ENCODE measurements at places on chromosomes 11 and 22.

- DNase-seq, result peak; percentile 25
Observed at GRCh38 chr11:88552379-88553062, 215.0 kb upstream of the CTSC start.

GRCh38 chr11:72519220-72519881, 85.0 kb upstream of the CLPB start:
- DNase-seq, result no peak

GRCh38 chr11:109795234-109795633, 298.0 kb upstream of the ZC3H12C start:
- DNase-seq, result no peak

GRCh38 chr11:78417888-78418583, 416 bp upstream of the GAB2 start:
- peak; percentile 41 for DNase-seq

- DNase-seq, result no peak
Observed at GRCh38 chr11:125063429-125064043, 431 bp downstream of the SLC37A2 start.

GRCh38 chr11:3231851-3232744, at the start of gene MRGPRE:
MRGPRE (minus strand) TSS chr11:3232417; CDS start chr11:3228799, 3,618 bp downstream.
- no peak for DNase-seq

DNA sequence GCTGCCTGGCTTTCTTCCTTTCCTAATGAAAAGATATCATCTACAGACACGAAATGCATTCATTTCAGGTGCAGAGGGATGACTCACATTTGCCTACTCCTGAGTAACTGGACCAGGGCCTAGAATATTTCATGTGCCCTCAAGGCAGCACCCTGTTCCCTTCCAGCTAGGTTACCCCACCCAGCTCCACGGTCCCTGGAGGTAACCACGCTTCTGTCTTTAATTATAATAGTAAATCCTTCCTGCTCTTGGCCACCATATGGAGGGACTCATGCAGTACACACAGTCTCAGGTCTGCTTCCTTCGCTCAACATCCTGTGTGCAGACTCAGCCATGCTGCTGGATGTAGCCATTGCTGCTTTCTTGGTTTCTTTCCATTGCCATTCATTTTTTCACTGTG, 22.3 kb downstream of the DHCR7 start:
- DNase-seq, result no peak

DNA sequence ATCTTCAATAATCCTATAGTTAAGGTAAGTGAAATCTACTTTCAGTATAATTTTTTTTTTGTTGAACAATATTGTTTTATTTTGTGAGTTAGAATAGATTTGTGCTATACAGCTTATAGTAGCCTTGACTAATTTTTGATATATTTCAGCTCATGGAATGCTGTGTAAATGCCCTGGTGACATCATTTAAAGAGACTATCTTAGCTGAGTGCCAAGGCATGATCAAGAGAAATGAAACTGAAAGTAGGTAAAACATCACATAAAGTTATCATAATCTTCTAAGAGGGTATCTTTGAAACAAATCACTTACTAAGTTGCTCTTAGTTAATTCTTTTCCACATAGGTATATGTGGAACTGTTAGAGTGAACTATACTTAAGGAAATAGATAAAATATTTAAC, 51.4 kb upstream of the ACAT1 start:
- no peak for DNase-seq

GRCh38 chr11:2558861-2559526, 114.2 kb downstream of the KCNQ1 start:
- DNase-seq, result no peak

- no peak for DNase-seq
Observed at GRCh38 chr11:72703267-72704008, 29.2 kb upstream of the PDE2A start.

- no peak for DNase-seq
Observed at GRCh38 chr11:99960536-99960935, 726.6 kb upstream of the ARHGAP42 start.

DNA sequence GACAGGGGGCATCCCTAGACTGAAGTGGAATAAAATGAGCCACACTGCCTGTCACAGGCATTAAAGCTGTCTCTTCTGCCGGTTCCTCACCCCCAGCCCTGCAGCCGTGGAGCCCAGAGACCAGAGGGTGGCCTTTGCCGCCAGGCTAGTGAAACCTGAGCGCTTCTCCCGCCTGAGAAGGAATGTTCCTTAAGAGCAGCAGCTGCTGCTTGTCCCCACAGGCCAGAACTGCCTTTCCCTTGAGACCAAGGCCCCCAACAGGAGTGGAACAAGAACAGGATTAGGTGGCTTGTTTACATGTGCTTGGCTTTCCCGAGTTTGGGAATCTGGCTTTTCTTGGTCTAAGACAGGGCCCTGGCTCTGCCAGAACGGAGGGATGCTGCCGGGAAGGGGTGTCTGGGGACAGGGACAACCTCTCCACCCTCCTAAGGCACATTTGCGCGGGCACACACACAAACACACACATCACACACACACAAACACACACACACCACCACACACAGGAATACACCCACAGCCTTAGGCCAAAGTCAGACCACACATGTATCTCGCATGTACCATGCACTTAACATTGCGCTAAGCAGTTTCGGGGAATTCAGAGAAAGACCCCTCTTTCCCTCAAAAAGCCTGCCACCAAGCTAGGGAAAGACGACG, 91.8 kb downstream of the FEZ1 start:
- DNase-seq, result no peak

DNA sequence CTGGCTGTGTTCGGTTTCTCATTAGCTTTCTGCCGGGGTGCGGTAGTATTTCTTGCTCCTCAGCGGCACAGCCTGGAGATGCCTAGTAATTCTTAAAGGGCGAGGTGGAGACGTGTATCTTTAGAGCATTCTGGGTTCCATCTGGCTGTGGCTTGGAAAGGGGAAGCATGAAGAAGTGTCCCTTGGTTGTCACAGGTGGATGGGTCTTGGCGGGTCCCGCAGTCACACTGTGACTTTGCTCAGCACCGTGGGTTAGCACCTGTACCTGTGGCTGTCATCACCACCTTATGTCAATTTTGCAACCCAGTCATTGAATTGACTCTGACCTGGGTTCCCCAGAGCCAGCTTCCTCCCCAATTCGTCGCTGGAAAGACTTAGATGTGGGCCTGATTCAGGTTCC, 57.6 kb downstream of the MIAT start:
- no peak for DNase-seq

GRCh38 chr11:66745356-66746235, 16.6 kb upstream of the SPTBN2 start:
- peak; percentile 4 for DNase-seq

DNA sequence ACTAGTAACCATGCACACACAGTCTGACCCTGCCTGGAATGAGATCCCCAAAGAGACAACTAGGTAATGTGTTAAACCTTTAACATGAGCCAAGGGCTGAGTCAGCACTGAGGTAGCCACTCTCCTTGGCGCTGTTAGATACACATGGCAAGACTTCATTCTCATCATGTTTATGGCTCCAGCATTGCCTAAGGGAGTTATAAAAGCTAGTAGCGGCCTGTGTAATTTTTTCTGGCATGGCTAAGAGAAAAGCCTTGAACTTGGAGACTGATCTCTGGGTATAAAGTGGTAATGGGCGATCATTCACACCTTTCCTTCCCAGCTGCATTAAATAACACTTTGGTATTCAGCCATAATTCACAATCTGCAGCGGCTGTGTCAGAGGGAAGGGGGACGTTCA, 779.7 kb upstream of the LRRC4C start:
- DNase-seq, result no peak

- no peak for DNase-seq
Observed at GRCh38 chr11:7418061-7418460, 67.2 kb upstream of the OLFML1 start.

DNA sequence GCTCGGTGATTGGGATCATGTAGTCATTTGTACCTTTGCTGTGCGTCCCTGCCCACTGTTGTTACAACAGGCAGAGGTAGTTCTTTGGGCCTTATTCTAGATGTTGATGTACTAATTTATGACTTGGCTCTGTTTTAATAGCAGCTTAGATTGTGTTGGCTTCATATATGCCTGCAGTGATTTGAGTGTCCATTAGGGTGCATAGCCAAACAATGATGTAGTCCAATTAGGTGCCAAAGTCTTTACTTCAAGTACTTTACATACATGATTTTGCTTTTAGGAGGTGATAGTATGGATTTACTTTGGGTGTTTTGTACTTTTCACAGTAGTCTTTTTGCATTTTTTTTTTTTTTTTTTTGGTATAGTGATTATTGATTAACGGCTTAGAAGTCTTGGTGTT, 46.4 kb downstream of the PPP6R3 start:
- DNase-seq, result no peak

Measured in stimulated activated CD4-positive, alpha-beta T cell treated with anti-CD3 and anti-CD28 coated beads, Interleukin-12 subunit alpha, Interleukin-12 subunit beta, amount 100 ng/mL, for 48 hours (primary cell).